Glutamatergic neuron (in vitro differentiated cells): ENCODE measurements at places on chromosomes 2 and 18. TPM values are rescaled to one million over a fixed set of nuclear protein-coding genes. Genes with fewer than 3 reads are reported as not detected.

- DNase-seq = no peak
These were observed 197.9 kb downstream of the LNPK start for GRCh38 chr2:175804122-175804521.

DNA sequence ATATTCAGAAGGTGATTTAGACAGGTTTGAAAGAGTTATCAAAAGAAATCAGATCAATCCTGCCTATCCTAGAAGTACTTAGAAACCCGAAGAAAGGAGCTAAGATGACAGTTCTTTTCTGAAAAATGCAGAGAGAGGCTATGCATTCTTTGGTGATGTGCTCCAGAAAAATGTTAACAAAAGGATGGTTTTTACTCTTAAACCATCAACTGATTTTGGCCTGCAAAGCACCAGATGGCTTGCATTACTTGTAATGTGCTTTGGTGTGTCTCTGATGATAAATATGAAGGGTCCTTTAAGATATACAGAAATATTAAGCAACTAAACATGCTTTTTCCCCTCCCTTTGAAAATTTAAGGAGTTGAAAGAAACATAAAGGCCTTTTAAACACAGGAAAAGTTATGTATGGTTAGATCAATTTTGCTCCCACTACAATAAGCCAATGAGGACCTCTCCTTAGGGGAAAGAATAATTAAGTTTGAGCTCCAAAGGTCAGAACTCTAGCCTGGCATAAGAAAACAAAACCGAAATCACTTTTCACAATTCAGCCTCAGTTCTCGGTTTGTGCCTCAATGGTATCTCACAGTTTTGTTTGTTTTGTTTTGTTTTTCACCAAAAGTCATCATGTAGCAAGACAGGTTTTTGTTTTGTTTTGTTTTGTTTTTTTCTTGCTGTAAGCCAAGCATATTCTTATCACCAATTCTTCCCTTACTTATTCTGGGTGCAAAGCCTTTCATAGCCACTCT, 302.4 kb upstream of the NT5C1B start:
- DNase-seq = no peak

- DNase-seq = no peak
These were observed 53.3 kb downstream of the INHBB start for GRCh38 chr2:120398996-120399888.

DNA sequence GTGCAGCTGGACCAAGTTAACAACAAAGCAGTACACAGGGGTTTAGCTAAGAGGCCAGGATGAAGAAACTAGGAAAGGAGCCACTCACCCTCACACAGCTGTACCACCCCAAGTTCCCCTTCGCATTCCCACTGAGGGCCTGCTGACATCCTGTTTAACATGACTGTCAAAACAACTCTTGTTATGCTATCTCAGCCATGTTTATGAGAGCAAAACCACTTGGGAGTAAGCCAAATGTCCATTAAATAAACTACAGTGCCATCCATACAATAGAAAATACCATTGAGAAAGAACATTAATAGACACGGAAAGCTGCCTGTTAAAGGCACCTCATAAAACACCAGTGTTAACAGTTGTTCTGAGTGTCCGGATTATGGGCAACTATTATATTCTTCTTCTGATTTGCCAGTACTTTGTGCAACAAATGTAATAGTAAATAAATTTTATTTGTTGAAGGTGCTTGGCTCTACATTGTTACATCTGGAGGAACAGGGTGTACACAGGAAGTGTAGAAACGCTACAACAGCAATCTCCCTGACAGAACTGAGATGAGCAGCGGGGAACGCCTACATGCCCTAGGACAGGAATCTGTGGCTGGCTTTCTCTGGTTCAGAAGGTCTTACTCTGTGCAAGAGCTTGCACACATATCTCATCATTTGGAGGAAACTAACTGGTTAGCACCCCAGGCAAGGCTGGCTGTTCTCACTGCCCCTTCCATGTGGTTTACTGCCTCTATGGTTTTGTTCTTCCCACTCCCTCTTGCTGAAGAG, 85.6 kb downstream of the EHD3 start:
- DNase-seq = no peak

- no peak for DNase-seq
These were observed 238.4 kb upstream of the CXCR4 start for GRCh38 chr2:136356125-136357006.

- DNase-seq = peak; percentile 72
These were observed 297.5 kb upstream of the RGPD4 start for GRCh38 chr2:107529146-107529545.

DNA sequence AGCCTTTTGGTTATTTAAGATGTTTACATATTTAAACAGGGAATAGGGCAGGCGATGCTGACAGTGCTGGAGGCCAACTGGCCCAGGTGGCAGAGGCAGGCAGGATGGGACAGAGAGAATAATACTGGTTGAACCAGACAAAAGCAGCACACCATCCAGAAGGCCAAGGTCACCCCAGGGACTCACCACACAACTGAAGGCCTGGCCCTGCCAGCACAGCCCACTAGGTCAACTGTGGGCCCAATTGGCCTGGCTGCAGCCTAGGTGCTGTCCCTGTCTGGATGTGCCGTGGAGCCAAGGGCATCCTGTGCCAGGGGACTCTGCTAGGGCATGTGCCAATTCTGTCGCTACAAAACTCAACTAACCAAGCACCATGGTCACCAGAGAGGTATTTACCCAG, 69.2 kb downstream of the RNF152 start:
- DNase-seq = no peak

DNA sequence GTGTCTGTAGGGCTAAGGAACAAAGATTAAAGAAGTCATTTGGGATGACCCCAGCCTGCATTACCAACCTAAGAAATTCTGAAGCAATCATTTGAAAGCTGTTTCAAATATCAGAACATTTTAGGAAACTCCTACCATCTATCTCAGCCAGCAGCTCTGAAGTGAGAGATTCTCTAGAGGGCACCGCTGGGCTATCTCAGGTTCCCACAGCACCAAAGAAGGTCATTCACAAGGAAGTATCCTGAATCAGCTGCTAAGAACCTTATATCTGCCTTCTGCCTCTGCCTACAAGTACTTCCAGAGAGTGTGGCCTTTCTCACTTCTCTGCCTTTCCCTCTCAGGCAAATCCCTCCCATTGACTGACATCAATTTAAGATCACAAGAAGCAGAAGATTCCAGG, 13.4 kb upstream of the EVA1A start:
- no peak for DNase-seq

GRCh38 chr2:72826156-72826477, 284 bp upstream of the EXOC6B start:
- DNase-seq = no peak

DNA sequence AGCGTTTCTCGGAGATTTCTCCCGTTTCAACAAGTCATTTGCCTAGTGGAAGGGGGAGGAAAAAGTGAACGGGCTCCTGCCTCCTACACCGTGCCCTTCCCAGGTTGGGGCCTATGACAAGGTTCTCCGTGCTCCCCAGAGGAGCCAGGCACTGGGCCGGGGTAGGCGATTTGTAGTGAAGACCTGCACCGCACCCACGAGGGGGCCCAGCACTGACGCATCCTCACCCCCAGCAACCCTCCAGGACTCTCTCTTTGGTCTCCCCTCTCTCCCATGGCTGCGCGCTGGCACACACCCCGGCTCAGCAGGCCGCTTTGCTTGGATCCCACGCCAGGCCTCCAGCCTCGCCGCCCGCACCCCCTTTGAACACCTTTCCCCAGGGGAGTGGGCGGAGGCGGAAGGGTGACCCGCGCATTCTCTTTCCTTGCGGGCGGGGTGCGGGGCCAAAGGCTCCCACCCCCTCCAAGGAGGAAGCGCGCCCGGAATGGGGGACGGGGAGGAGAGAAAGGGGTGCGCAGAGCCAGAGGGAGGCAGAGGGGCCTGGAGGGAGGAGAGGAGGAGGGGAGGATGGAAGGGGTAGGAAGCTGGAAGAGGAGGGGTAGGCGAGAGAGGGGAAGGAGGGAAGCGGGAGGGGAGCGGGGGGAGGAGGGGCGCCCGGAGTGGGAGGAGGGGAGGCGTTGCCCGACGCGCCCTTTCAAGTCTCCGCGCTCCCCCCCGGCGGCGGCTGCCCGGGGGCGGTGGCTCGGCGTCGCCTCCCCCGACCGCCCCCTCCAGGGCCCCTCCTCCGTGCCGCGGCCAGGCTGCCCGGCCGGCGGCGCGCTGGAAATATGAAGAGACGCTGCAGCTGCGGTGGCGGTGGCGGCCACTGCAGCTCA, at the start of gene APCDD1:
TSS of gene APCDD1 (plus strand) at position 830 of the 875 bp plus-strand sequence. CDS start 347 bp downstream, outside the sequence.
- peak; percentile 89 for DNase-seq

GRCh38 chr2:29697715-29698114, 223.7 kb downstream of the ALK start:
- no peak for DNase-seq

DNA sequence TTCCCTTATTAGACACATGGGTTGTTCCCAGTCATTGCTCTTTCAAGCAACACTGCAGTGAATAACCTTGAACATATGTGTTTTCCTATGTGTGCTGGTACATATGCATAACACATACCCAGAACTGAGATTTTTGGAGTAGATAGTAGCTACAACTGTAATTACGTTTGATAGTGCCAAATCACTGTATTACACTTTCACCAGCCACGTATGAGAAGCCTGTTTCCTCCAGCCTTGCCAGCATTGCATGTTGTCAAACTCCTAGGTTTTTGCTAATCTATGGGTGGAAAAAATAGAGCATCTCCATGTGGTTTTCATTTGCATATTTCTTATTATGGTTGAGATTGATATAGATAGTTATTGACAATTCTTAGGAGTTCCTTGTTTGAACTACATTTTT, 56.5 kb upstream of the ACSL3 start:
- no peak for DNase-seq

DNA sequence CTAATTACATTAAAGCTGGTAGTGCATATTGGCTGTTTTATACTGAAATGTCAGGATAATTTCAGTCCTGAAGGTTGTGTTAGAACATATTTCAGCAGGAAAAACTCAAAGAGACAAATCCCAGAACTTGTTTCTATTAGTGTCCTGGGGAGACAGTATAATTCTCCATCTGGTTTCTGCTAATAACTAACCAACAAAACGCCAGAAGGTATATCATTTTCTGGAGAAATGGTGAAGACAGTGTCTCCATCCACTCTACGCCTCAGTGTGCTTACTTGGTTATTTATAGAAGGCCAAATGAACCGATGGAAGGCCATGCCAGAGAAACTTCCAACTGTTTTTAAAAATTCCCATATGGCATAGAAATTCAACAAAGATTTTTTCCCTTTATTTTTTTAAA, 41.6 kb downstream of the GCA start:
- no peak for DNase-seq

GRCh38 chr2:216112926-216113325, 3.8 kb downstream of the XRCC5 start:
- no peak for DNase-seq

GRCh38 chr2:190746971-190747761, 98.3 kb downstream of the NAB1 start:
- no peak for DNase-seq

DNA sequence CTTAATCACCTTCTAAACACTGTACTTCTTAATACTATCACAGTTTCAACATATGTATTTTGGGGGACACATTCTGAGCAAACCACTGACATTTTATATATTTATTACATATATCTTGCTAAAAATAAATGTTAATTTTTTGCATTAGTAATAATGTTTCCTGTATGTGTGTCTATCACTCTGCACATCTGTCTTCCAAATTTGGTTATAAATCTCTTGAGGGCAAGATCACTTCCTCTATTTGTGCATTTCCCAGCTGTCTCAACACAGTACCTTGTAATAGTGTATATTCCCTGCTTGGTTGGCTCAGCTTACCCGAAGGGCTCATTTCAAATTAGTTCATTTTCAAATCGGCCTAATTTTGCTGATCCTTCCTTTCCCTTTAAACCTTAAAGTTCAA, 617.1 kb upstream of the GYPC start:
- DNase-seq = no peak

RGPD3 gene
- 0.27 TPM for total RNA-seq

SS18 gene
- 88.9 TPM for total RNA-seq

TRIM43 gene
- total RNA-seq = 2.3 TPM
